Hypothalamus (tissue), 51 donors: ENCODE measurements at places on chromosomes 12 and 14.

GRCh38 chr12:46377678-46378077, 5.1 kb upstream of the SLC38A2 start:
- DNase-seq, result no peak

DNA sequence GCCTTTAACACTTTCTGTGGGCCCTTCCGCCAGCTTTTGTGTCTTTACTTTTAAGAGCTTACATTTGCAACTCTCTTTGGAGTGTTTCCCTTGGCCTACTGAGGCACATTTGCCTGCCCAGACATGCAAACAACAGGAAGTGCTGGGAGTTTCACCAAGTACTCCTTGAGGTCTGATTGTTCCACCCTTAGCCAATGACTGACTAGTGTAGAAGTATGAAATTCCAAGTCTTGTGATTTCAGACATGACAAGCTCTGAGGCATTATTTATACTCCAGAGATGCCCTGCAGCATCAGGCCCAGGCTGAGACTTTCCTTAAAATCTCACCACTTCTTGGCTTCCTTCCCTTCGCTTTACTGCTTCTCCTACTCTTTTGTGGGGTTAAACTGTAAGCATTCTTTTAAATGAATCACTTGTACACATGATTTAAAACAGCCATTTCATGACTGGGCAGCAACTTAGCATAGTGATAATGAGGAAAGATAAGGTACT, 174.1 kb downstream of the SLC6A15 start:
- DNase-seq, result no peak

DNA sequence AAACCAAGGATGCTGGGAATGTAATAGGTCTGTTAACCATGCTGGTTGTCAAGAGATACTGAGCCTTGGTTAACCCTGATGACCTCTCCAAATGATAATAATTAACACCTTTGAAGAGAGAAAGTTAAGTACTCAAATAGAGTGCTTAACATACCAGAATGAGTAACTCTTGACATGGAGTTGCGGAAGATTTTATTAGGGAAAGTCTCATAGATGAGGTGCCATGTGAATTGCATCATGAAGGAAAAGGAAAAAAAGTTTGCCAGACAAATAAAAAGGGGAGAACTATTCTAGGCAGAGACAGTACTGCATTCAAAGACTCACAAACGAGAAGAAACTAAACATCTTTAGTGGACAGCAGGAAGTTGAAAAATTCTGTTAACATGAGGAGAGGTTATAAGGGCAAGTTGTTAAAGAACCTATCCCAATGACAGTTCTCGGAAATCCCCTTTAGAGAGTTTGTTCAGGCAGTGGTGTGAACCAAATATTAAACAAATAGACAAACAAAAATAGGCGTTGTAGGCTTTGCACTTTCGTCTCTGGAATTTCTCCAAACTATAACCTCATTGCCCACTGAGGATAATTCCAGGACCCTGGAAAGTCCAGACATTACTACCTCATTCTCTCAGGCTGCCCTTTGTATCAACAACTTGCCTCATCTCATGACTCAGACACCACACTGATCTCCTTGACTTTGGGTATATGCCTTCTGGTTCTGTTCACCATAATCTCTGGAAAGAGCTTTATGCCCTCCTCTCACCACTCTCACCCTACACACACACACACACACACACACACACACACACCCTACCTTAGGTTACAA, 435.0 kb downstream of the GXYLT1 start:
- no peak for DNase-seq

- no peak for DNase-seq
These were observed 16.1 kb downstream of the SLC35E3 start for GRCh38 chr12:68761901-68762630.

- DNase-seq, result no peak
These were observed 36.3 kb upstream of the C12orf75 start for GRCh38 chr12:105294161-105294560.
